Upper lobe of right lung (tissue), 1 donor: ENCODE measurements at places on chromosomes 13 and 19. TPM values are rescaled to one million over a fixed set of nuclear protein-coding genes. Genes with fewer than 3 reads are reported as not detected.

S1PR4 gene
- total RNA-seq = 22.3 TPM

PCDH8 gene
- total RNA-seq = not detected

ADGRL1 gene
- 26.3 TPM for total RNA-seq

IL12RB1 gene
- 6.2 TPM for total RNA-seq

ZNF99 gene
- 0.09 TPM for total RNA-seq

IZUMO1 gene
- 3.8 TPM for total RNA-seq

CAMSAP3 gene
- 29.1 TPM for total RNA-seq

ZNF524 gene
- total RNA-seq = 28.6 TPM

KCTD12 gene
- total RNA-seq = 152 TPM

CPB2 gene
- total RNA-seq = 74.4 TPM

- H3K4me3 ChIP-seq = no peak overlapping the region
- no peak overlapping the region for H3K27ac ChIP-seq
- H3K27me3 ChIP-seq = no peaks in the 10 kb centered on the region
- no peaks in the 10 kb centered on the region for H3K4me1 ChIP-seq
Measured at GRCh38 chr13:96810104-96810503, 184.2 kb downstream of the OXGR1 start.

GRCh38 chr19:12015753-12016116 is 19.7 kb downstream of the ZNF433 start:
- no peak for DNase-seq
- H3K36me3 ChIP-seq = peaks cover 25% of the 10 kb centered on the region
- H3K4me3 ChIP-seq = no peak overlapping the region

- H3K4me1 ChIP-seq = peaks cover 19% of the 10 kb centered on the region
- no peaks in the 10 kb centered on the region for H3K27me3 ChIP-seq
- DNase-seq = no peak
- H3K4me3 ChIP-seq = no peak overlapping the region
Measured at GRCh38 chr13:109788372-109789111, 2.2 kb upstream of the IRS2 start.

DNA sequence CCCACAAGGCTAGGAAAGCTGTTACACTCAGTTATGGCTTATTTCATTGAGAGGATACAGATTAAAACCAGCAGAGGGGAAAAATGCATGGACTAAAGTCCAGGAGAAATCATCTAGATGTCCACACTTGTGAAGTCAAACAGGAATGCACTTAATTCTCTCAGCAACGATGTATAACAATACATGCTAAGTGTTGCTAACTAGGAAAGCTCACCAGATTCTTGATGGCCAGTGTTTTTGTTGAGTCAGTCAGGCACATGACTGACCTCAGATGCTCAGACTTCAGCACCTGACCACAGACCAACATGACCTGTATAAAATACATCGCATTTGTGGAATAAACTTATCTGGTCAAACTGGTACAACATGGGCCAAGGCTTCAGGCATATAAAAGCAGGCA is 470.2 kb upstream of the PRR20A start:
- H3K27ac ChIP-seq = no peak overlapping the region
- no peak overlapping the region for H3K4me3 ChIP-seq
- DNase-seq = no peak
- no peaks in the 10 kb centered on the region for H3K36me3 ChIP-seq
- H3K27me3 ChIP-seq = no peaks in the 10 kb centered on the region

- peaks cover 60% of the 10 kb centered on the region for H3K4me1 ChIP-seq
- peak overlapping the region; percentile 92 for H3K4me3 ChIP-seq
- H3K36me3 ChIP-seq = no peaks in the 10 kb centered on the region
- H3K27ac ChIP-seq = peak overlapping the region; percentile 87
- peak; percentile 84 for DNase-seq
Measured at GRCh38 chr19:662207-662961, 630 bp downstream of the RNF126 start.

DNA sequence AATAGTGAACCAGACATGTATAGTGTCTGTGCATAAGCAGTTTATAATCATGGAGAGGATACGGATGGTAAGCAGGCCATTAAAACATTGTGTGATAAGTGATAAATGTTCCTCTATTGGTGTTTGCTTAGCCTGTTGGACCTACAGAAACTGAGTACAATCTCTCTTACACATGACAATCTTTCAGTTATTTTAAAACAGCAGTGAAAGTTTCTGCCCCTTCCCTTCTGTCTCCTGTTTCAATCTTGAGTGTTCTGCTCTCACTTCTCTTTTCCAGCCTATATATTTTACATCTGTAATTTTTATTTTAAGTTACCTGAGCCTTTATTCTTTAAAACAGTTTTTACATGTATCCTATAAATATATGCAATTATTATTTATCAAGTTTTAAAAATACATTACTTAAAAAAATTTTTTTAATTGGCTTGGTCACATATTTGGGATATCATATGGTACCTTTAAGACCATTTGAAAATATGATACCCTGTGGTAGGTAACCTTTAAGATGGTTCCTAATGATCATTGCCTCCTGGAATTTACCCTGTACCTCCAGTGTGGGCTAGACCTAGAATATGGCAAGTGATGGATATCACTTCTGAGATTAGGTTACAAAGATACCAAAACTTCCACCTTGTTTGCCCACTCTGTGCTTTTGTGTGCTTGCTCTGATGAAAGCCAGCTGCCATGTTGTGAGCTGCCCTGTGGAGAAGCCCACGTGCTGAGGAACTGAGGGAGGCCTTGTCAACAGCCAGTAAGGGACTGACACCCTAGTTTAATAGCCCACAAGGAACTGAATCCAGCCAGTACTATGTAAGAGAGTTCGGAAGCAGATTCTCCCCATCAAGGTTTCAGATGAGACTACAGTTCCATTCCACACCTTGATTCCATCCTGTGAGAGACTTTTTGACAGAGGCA is 99.3 kb downstream of the DHRS12 start:
- H3K27ac ChIP-seq = no peak overlapping the region
- no peaks in the 10 kb centered on the region for H3K36me3 ChIP-seq
- no peaks in the 10 kb centered on the region for H3K27me3 ChIP-seq
- no peak for DNase-seq
- no peak overlapping the region for H3K4me3 ChIP-seq

DNA sequence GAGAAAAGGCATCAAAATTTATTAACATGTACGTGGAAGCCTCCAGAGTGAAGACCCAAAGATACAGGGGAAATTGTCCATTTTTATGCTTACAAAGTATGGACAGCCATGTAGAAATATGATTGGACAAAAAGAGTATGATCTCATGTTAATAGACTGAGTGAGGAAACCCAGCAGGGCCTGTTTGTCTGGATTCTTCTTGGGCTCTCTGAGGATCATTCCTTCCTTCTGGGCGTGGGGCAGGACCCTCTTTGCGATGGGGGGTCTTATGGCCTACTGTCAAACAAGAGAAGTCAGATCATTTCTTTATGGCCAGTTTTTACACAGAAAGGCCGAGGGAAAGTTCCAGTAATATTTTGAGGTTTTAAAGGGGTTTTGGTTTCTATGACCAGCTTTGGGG is 110.8 kb downstream of the ESD start:
- DNase-seq = no peak
- no peaks in the 10 kb centered on the region for H3K36me3 ChIP-seq
- no peak overlapping the region for H3K4me3 ChIP-seq
- H3K4me1 ChIP-seq = peaks cover 19% of the 10 kb centered on the region
- H3K27ac ChIP-seq = no peak overlapping the region

GRCh38 chr13:40777166-40777808 is 6.3 kb upstream of the MRPS31 start:
- peak overlapping the region; percentile 71 for H3K27ac ChIP-seq
- no peak for DNase-seq
- peak overlapping the region; percentile 32 for H3K4me3 ChIP-seq
- no peaks in the 10 kb centered on the region for H3K36me3 ChIP-seq
- no peaks in the 10 kb centered on the region for H3K27me3 ChIP-seq

DNA sequence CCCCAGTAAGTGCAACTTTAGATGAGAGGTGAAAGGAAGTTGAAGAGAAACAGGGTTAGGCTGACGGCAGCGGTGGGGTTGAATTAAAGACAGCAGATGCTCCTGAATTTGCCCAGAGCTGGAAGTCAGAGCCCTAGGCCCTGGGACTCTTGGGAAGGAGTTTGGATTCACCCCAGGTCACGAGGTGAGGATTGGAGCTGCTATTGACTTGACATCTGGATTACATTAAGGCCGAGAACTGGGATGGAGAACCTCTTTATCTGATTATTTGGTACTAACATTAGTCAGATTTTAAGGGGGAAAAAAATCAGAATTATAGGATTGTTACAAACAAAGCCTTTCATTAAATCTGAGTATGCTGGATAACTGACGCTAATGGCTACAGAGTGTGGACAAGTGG is 367.2 kb downstream of the ZNF536 start:
- H3K4me3 ChIP-seq = no peak overlapping the region
- DNase-seq = no peak
- H3K27ac ChIP-seq = no peak overlapping the region

GRCh38 chr13:48644951-48645350 is 8.8 kb upstream of the CYSLTR2 start:
- no peak for DNase-seq
- no peaks in the 10 kb centered on the region for H3K27me3 ChIP-seq
- H3K27ac ChIP-seq = no peak overlapping the region
- H3K4me3 ChIP-seq = no peak overlapping the region
- H3K4me1 ChIP-seq = no peaks in the 10 kb centered on the region

- H3K36me3 ChIP-seq = no peaks in the 10 kb centered on the region
- H3K4me1 ChIP-seq = peaks cover 4% of the 10 kb centered on the region
- no peak overlapping the region for H3K4me3 ChIP-seq
- no peak for DNase-seq
- H3K27me3 ChIP-seq = no peaks in the 10 kb centered on the region
Measured at GRCh38 chr13:74074723-74075122, 59.5 kb downstream of the KLF12 start.

DNA sequence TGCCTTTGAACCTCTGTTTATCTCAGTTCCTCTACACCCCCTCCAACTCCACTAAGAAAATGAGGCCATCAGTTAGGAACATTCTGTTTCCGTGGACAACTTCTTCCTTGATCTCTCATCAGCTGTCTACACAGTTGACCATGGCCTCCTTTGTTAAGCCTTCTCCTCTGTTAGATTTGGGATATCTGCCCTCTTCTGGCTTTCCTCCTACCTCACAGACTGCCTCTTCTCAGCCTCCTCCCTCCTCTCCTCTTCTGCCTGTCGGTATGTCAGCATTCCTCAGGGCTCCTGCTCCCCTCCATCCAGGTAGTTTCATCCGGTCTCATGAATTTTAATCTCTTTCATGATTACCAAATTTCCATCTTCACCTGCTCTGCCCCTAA is 454.9 kb downstream of the FOXO1 start:
- no peak overlapping the region for H3K27ac ChIP-seq
- H3K36me3 ChIP-seq = no peaks in the 10 kb centered on the region
- peaks cover 3% of the 10 kb centered on the region for H3K4me1 ChIP-seq
- no peak for DNase-seq

- H3K4me3 ChIP-seq = peak overlapping the region; percentile 3
- H3K27me3 ChIP-seq = peaks cover 39% of the 10 kb centered on the region
- no peaks in the 10 kb centered on the region for H3K36me3 ChIP-seq
- DNase-seq = peak; percentile 48
- no peaks in the 10 kb centered on the region for H3K4me1 ChIP-seq
- H3K27ac ChIP-seq = no peak overlapping the region
Measured at GRCh38 chr19:28726533-28727479, 486.1 kb downstream of the UQCRFS1 start.

DNA sequence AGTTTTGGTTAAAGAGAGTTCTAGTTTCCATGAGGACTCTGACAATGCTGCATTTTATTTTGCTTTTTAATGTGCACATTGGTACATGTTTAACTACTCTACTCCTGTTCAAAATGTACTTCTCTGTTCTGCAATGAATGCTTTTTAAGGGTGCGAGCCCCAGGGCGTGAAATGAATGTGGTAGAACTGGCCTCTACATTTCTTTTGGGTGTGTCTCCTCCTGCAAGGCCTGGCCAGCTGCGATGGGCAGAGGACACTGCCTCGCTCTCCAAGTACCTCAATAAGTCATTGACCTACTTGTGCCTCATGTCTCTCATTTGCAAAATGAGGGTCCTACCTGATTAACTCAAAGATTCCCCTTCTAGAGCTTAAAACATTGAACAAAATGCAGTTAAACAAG is 6.7 kb downstream of the RGS9BP start:
- peaks cover 6% of the 10 kb centered on the region for H3K27me3 ChIP-seq
- no peak overlapping the region for H3K27ac ChIP-seq
- H3K4me3 ChIP-seq = no peak overlapping the region
- no peaks in the 10 kb centered on the region for H3K36me3 ChIP-seq

DNA sequence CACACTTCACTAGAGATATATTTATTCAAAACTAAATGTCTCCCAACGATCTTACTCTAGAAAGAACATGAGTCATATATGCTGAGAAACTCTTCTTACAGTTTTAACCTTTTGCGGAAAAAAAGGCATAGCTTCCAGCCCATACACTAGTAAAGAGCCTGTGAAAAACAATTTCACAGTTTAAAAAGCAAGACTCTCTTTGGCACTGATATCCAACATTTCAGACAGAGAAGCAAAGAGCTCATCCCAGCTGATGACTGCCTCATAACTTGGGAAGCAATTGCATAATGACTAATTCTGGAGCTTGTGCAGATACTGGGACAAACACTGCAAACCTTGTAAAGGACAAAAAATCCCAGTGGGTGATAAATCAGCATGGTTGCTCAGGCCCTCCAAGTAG is 88.0 kb downstream of the ENOX1 start:
- H3K36me3 ChIP-seq = no peaks in the 10 kb centered on the region
- no peak overlapping the region for H3K27ac ChIP-seq
- no peaks in the 10 kb centered on the region for H3K4me1 ChIP-seq

- no peak overlapping the region for H3K27ac ChIP-seq
- H3K36me3 ChIP-seq = no peaks in the 10 kb centered on the region
- H3K4me3 ChIP-seq = no peak overlapping the region
- no peaks in the 10 kb centered on the region for H3K27me3 ChIP-seq
- H3K4me1 ChIP-seq = no peaks in the 10 kb centered on the region
Measured at GRCh38 chr13:43346427-43346826, 323.0 kb downstream of the DNAJC15 start.

DNA sequence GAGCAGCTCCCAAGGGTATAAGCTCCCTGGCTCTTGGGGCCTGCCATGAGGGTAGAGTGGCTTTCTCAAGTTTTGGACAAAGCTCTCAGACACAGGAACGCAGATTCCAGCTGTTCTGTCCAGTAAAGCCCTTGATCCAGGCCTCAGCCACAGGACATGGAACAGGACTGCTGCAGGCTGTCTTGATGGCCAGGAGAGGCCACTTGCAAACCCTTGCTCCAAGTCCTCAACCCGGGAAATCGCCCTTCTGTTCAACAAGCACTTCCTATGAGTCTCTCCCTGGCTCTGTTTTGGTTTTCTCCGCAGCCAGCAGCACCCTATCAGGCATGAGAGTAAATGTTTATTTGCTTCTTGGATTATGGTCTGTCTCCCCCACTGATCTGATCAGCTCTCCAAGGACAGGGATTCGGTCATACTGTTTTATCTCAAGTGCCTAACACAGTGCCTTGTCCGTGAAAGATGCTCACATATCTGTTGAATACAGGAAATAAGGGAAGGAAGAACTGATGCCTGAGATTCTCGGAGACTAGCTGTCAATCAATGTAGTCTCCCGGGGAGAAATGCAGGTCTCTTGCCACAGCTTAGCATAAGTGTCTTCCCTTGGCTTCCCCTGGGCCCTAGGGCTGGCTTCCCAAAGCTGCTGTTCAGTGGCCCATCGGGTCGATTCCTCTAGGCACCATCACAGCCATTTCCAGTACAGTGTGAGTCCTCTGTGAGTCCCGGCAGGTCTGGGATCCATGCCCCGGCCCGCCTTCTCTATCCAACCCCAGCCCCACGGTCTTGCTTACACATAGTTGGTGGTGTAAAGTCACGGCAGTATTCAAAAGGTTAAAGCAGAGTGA is 90.8 kb downstream of the TSHZ3 start:
- no peak overlapping the region for H3K4me3 ChIP-seq
- H3K36me3 ChIP-seq = no peaks in the 10 kb centered on the region
- peaks cover 7% of the 10 kb centered on the region for H3K4me1 ChIP-seq
- no peak for DNase-seq
- no peaks in the 10 kb centered on the region for H3K27me3 ChIP-seq
- H3K27ac ChIP-seq = no peak overlapping the region
